NAMALWA (cell line): ENCODE measurements at places on chromosomes 3 and 15.

- peak; percentile 72 for DNase-seq
These were observed 47.0 kb upstream of the PPIB start for GRCh38 chr15:64209680-64210334.

GRCh38 chr3:170330366-170330765, 27.1 kb upstream of the SKIL start:
- no peak for DNase-seq

- DNase-seq = no peak
These were observed 8.9 kb downstream of the DNAJC19 start for GRCh38 chr3:180980611-180981010.

- no peak for DNase-seq
These were observed 1.6 kb upstream of the FHIT start for GRCh38 chr3:61252836-61253235.

DNA sequence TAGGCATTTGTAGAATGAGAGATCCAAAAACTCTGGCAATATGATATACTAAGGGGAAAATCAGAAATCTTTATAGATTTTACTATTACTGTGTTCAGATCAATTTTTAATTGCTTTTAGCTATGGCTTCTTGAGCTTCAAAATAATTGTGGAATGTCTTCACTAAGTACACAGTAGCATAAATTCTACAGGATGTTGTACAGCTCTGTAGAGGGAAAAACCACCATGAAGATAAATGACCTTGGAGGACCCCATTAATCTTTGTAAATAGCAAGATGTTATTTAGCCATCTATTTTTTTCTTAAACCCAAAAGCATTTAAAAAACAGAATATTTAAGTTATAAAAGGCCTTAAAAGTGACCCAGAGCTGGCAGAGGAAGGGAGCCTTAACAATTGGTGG, 43.9 kb upstream of the FNDC3B start:
- no peak for DNase-seq

GRCh38 chr3:179852142-179852905, 184.4 kb downstream of the PEX5L start:
- peak; percentile 15 for DNase-seq

DNA sequence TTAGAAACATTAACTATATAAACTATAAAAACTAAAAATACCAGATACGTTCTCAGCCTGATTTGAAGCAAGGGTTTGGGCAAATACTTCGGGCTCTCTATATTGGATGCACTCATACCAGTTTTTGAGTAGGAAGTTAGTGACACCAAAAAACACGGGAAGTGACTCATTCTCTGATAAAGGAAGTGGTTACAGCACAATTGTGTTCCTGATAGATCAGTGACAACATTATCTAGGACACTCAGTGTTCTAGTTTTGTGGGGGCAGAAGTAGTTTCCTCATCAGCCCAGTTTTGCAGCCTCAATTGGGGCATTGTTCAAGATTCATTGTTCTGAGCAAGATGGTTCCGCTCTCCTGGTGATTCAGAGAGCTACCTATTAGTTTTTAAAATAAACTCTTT, 469.6 kb upstream of the DPPA4 start:
- DNase-seq = no peak

- DNase-seq = no peak
These were observed 406 bp upstream of the GABRB3 start for GRCh38 chr15:26773067-26773877.

GRCh38 chr3:47899495-47900108, 96.7 kb downstream of the DHX30 start:
- no peak for DNase-seq

GRCh38 chr15:67033012-67033411, 32.4 kb upstream of the SMAD3 start:
- no peak for DNase-seq
